Hematopoietic multipotent progenitor cell treated with erythropoietin and hydrocortisone succinate and interleukin-3 and kit ligand, for 4 days (in vitro differentiated cells): ENCODE measurements at places on chromosomes 12 and 14.

GRCh38 chr12:87120440-87120839 lies 864.2 kb upstream of the MGAT4C start:
- no peak for DNase-seq

- DNase-seq, result no peak
Measured at GRCh38 chr12:22318108-22318737, 16.3 kb downstream of the ST8SIA1 start.

- DNase-seq, result no peak
Measured at GRCh38 chr12:122308811-122309210, 42.5 kb upstream of the VPS33A start.

DNA sequence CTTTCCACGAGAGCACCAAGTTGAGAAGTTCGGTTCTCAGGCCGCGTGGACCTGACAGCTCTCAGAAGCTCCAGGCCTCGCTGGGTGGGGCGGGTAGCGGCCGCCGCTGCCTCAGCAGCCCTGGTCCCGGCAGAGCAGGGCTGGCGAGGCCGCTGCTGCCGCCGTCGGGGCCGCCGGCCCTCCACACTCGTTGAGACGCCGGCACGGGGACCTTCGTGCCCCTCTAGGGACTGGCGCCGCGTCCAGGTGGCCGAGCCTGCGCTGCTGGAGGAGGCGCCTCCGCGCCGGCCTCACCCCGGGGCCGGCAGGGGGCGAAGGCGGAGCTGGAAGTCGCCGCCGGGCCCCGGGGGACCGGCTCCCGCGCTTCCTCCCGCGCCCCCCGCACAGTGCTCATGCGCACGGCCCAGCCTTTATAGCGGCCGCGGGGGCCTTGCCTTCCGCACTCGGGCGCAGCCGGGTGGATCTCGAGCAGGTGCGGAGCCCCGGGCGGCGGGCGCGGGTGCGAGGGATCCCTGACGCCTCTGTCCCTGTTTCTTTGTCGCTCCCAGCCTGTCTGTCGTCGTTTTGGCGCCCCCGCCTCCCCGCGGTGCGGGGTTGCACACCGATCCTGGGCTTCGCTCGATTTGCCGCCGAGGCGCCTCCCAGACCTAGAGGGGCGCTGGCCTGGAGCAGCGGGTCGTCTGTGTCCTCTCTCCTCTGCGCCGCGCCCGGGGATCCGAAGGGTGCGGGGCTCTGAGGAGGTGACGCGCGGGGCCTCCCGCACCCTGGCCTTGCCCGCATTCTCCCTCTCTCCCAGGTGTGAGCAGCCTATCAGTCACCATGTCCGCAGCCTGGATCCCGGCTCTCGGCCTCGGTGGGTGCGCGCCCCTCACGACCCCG lies at the start of gene COCH:
Gene COCH, plus strand, starts transcription at position 440 of the 879 bp plus-strand sequence. Its CDS starts 380 bp downstream, at position 820.
- peak; percentile 73 for DNase-seq

- DNase-seq, result no peak
Measured at GRCh38 chr12:126384026-126384564, 1318.9 kb downstream of the AACS start.

GRCh38 chr14:62662811-62663455 lies 382.3 kb downstream of the KCNH5 start:
- no peak for DNase-seq
